Activated T-cell treated with anti-CD3 and anti-CD28 coated beads, Interleukin-2, amount 50 U/mL, for 24 hours (primary cell): ENCODE measurements at places on chromosomes 2 and 18.

DNA sequence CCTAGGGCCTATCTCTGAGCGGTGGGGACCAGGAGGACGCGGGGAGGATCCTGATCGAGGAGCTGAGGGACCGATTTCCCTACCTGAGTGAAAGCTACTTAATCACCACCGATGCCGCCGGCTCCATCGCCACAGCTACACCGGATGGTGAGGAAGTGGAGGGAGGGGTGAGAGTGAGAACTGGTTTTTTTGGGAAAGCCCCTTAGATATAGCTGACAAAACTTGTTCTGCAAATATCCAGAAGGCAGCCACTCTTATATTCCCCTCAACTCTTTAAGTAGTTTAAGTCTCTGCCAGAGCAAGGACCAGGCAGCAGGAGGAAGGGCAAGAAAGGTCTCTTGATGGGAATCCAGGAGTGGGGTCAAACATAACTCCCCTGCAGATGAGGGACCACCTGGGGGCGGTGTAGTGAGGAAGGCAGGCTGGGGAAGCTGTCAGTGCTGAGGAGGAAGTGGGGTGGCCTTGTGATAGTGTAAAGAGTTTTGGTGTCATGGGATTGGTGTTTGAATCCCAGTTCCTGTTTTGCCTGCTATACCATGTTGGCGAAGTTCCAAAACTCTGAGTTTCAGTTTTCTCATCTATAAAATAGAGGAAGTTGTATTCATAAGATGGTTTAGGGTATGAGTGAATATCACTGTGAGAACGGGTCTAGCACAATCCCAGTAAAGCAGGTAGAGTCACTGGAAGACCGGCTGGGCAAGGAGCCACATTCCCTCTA is 3.4 kb downstream of the NAGK start:
- H3K4me3 ChIP-seq, result peak overlapping the region; percentile 65
- DNase-seq, result peak; percentile 67
- H3K27ac ChIP-seq, result peak overlapping the region; percentile 87
- peaks cover 62% of the 10 kb centered on the region for H3K4me1 ChIP-seq

- H3K4me3 ChIP-seq, result no peak overlapping the region
- no peak for DNase-seq
- no peaks in the 10 kb centered on the region for H3K36me3 ChIP-seq
- H3K4me1 ChIP-seq, result no peaks in the 10 kb centered on the region
- H3K27ac ChIP-seq, result no peak overlapping the region
Observed at GRCh38 chr2:65937379-65938160, 497.4 kb upstream of the MEIS1 start.

GRCh38 chr2:54228945-54229344 is 27.1 kb downstream of the TSPYL6 start:
- H3K27me3 ChIP-seq, result no peaks in the 10 kb centered on the region
- DNase-seq, result no peak
- no peaks in the 10 kb centered on the region for H3K4me1 ChIP-seq

- DNase-seq, result no peak
- H3K4me3 ChIP-seq, result no peak overlapping the region
- H3K36me3 ChIP-seq, result peaks cover 43% of the 10 kb centered on the region
- no peak overlapping the region for H3K27ac ChIP-seq
- H3K4me1 ChIP-seq, result no peaks in the 10 kb centered on the region
Observed at GRCh38 chr18:37176621-37176934, 347.7 kb downstream of the KIAA1328 start.

GRCh38 chr2:163312713-163313112 is 423.1 kb downstream of the FIGN start:
- H3K4me3 ChIP-seq, result no peak overlapping the region
- H3K4me1 ChIP-seq, result no peaks in the 10 kb centered on the region
- no peak overlapping the region for H3K27ac ChIP-seq
- no peak for DNase-seq

- H3K27me3 ChIP-seq, result peaks cover 38% of the 10 kb centered on the region
- DNase-seq, result no peak
- no peaks in the 10 kb centered on the region for H3K36me3 ChIP-seq
Observed at GRCh38 chr18:79768745-79769144, 29.0 kb upstream of the KCNG2 start.

DNA sequence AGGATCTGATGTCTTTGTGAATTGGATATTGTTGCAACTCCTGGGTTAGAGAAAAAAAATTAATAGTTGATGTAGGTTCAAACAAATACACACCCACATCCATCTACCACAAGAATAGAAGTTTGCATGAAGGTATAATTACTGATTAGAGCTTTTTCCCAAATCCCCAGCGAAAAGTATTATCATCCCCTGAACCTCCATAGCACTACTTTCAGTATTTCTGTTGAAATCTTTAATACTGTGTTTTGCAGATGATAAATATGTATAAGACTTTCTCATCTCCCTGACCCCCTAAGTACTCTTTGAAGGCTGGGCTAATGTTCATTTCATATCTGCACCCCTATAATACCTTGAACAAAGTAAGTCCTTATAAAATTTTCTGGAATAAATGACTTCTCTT is 6.4 kb downstream of the FN1 start:
- H3K4me1 ChIP-seq, result no peaks in the 10 kb centered on the region
- DNase-seq, result no peak
- H3K27me3 ChIP-seq, result peaks cover 63% of the 10 kb centered on the region
- no peaks in the 10 kb centered on the region for H3K36me3 ChIP-seq
- H3K4me3 ChIP-seq, result no peak overlapping the region

GRCh38 chr2:159262226-159262625 is 24.3 kb downstream of the WDSUB1 start:
- no peaks in the 10 kb centered on the region for H3K4me1 ChIP-seq
- H3K27me3 ChIP-seq, result no peaks in the 10 kb centered on the region
- H3K4me3 ChIP-seq, result no peak overlapping the region
- DNase-seq, result no peak
- H3K36me3 ChIP-seq, result peaks cover 27% of the 10 kb centered on the region
- H3K27ac ChIP-seq, result no peak overlapping the region

- peaks cover 45% of the 10 kb centered on the region for H3K36me3 ChIP-seq
- peak overlapping the region; percentile 94 for H3K4me3 ChIP-seq
- no peak for DNase-seq
- no peaks in the 10 kb centered on the region for H3K27me3 ChIP-seq
- peak overlapping the region; percentile 89 for H3K27ac ChIP-seq
- peaks cover 31% of the 10 kb centered on the region for H3K4me1 ChIP-seq
Observed at GRCh38 chr2:240136671-240137292, 677 bp upstream of the COPS9 start.

- no peak overlapping the region for H3K4me3 ChIP-seq
- no peaks in the 10 kb centered on the region for H3K27me3 ChIP-seq
- H3K4me1 ChIP-seq, result peaks cover 9% of the 10 kb centered on the region
- peaks cover 8% of the 10 kb centered on the region for H3K36me3 ChIP-seq
- H3K27ac ChIP-seq, result no peak overlapping the region
Observed at GRCh38 chr2:25582077-25582830, 91.1 kb downstream of the DTNB start.

DNA sequence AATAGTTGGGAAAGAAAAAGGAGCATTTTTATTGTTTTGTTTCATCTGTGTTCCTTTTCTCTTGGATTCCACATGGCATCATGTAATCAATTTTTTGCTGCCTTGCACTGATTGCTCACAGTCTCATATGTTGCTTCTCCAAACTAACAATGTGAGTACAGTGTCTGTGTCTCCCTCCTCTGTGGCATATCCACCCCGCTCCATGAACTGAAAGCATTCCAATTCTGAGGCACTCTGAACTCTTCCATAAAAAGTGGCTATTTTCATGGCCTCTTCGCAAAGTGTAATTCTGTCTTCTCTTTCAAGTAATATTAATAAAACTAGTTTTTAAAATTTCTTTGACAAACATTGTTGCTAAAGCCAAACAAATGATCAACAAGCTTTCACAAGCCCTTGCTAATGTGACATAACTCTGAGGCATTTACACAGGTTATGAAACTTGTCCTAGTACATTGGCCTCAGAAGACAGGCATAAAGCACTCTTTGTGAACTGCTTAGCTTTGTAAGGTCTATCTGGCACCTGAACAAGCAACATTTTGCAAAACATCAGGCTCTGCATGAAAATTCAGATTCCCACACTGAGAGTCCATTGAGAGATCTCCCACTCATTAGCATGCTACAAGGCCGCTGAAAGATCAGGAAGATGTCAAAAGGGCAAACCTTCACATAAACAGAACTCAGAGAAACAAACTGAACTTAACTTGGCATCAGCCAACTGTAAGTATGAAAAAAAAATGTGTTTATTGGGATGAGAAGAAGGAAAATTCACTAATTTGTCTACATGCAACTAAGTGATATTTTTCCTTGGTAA is 33.0 kb downstream of the GPR75 start:
- no peaks in the 10 kb centered on the region for H3K27me3 ChIP-seq
- no peak for DNase-seq
- peaks cover 9% of the 10 kb centered on the region for H3K36me3 ChIP-seq
- no peaks in the 10 kb centered on the region for H3K4me1 ChIP-seq

- DNase-seq, result no peak
- peaks cover 24% of the 10 kb centered on the region for H3K4me1 ChIP-seq
- H3K4me3 ChIP-seq, result no peak overlapping the region
- no peak overlapping the region for H3K27ac ChIP-seq
Observed at GRCh38 chr2:12967804-12968203, 251.1 kb downstream of the TRIB2 start.

GRCh38 chr2:26008851-26009566 is 24.9 kb upstream of the RAB10 start:
- H3K27ac ChIP-seq, result no peak overlapping the region
- DNase-seq, result no peak

DNA sequence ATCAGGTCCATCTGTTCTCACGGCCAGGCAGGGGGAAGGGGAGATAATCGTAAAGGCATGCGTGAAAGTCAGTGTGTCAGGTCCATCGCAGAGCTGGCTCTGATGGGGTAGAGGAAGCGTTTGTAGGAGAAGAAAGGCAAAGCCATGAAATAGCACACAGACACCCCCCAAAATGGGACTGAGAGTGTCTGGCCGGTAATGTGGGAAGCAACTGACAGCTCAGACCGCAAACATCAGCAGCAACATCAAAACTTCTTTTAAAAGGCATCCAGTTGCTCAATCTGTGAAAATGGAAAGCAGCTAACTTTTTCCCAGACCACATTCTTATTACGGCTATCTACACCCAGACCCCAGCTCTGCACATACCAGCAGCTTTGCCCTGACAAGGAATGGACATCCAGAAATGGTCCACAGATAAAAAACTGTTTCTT is 232.6 kb downstream of the EN1 start:
- peaks cover 7% of the 10 kb centered on the region for H3K27me3 ChIP-seq
- no peak overlapping the region for H3K4me3 ChIP-seq
- H3K27ac ChIP-seq, result no peak overlapping the region
- DNase-seq, result no peak
- H3K36me3 ChIP-seq, result no peaks in the 10 kb centered on the region

DNA sequence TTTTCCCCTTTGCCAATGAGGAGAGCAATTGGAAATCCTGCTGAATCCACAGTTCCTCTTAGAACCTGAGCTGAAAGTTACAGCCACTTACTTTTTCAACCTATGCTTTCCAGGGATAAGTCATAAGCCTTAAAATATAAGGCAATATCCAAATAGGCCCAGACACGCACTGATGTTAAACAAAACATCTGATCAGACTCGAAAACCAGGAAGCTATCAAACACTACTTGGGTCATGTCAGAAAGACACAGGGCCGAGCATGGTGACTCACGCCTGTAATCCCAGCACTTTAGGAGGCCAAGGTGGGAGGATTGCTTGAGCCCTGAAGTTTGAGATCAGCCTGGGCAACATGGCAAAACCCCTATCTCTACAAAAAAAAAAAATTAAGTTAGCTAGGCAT is 192.1 kb downstream of the SP3 start:
- DNase-seq, result no peak
- H3K36me3 ChIP-seq, result no peaks in the 10 kb centered on the region
- H3K27me3 ChIP-seq, result peaks cover 6% of the 10 kb centered on the region
- no peak overlapping the region for H3K27ac ChIP-seq
- H3K4me1 ChIP-seq, result no peaks in the 10 kb centered on the region

- no peak within 1 kb of the TSS for H3K27ac ChIP-seq
- H3K4me1 ChIP-seq, result no peaks in the 10 kb centered on the region
- peaks cover 4% of the 10 kb centered on the region for H3K27me3 ChIP-seq
- no peaks in the 10 kb centered on the region for H3K36me3 ChIP-seq
Observed at GRCh38 chr2:240895656-240896388, at the start of gene MAB21L4. MAB21L4 (minus strand) TSS chr2:240896156; CDS start chr2:240895997, 159 bp downstream.

DNA sequence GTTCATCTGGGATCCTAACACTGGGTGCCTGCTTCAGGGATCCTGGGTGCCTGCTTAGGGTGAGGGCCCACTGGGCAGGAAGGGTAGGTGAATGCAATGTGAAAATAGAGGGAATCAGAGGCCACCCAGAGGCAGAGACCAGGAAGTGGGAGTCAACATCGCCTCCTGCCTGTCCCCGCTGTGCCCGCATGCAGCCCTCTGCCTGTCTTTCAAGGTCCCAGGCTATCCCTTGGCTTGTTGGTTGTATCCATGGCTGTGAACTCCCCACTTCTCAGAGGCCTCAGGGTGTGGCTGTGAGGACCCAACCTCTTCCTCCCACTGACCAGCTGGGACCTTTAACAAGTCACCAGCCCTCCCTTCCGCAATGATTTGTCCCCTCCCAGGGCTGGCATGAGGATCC is 26.5 kb downstream of the PSD4 start:
- H3K4me3 ChIP-seq, result no peak overlapping the region
- peak overlapping the region; percentile 26 for H3K27ac ChIP-seq
- peaks cover 20% of the 10 kb centered on the region for H3K4me1 ChIP-seq
- peaks cover 83% of the 10 kb centered on the region for H3K36me3 ChIP-seq
- no peak for DNase-seq

DNA sequence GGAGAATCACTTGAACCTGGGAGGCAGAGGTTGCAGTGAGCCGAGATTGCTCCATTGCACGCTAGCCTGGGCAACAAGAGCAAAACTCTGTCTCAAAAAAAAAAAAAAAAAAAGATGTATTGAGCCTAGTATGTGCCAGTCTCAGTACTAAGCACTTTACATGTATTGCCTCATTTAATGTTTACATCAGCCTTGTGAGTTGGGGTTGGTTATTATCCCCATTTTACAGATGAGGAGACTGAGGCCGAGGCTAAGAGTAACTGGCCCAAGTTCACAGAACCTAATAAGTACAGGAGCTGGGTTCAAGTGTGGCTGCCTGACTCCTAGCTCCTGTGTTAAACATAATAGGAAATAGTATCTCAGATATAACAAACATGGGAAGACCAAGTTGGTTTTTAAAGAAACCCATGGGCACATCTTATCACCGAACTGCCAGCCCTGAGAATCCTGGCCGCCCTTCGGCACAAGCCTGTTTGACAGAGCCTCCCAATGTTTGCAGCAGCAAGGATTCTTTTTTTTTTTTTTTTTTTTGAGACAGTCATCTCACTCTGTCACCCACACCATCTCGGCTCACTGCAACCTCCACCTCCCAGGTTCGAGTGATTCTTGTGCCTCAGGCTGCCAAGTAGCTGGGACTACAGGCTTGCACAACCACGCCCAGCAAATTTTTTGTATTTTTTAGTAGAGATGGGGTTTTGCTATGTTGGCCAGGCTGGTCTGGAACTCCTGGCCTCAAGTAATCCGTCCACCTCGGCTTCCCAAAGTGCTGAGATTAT is 24.2 kb upstream of the GMPPA start:
- H3K4me3 ChIP-seq, result no peak overlapping the region
- no peak for DNase-seq
- H3K36me3 ChIP-seq, result no peaks in the 10 kb centered on the region
- H3K27ac ChIP-seq, result no peak overlapping the region

DNA sequence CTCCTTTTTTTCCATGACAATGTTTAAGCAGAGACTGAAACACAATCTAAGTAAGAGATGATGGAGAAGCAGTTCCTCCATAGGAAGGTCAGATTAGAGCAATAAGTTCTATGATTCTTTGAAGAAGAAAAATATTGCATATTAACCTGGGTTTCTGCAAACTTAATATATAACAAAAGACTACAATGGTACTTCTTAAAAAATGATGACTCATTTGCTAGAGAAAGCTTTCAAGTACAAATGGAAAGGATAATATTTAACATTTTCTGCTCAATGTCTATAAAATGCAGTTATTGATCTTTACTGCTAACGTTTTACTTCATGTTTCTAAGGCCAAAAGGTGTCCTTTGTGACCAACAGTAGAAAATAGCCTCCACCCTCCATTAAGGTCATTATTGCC is 158.6 kb downstream of the DOCK10 start:
- peak overlapping the region; percentile 86 for H3K27ac ChIP-seq
- H3K4me3 ChIP-seq, result no peak overlapping the region
- no peak for DNase-seq
- H3K4me1 ChIP-seq, result peaks cover 68% of the 10 kb centered on the region
